Amygdala (tissue), 56 donors: ENCODE measurements at places on chromosomes 5 and 9.

DNA sequence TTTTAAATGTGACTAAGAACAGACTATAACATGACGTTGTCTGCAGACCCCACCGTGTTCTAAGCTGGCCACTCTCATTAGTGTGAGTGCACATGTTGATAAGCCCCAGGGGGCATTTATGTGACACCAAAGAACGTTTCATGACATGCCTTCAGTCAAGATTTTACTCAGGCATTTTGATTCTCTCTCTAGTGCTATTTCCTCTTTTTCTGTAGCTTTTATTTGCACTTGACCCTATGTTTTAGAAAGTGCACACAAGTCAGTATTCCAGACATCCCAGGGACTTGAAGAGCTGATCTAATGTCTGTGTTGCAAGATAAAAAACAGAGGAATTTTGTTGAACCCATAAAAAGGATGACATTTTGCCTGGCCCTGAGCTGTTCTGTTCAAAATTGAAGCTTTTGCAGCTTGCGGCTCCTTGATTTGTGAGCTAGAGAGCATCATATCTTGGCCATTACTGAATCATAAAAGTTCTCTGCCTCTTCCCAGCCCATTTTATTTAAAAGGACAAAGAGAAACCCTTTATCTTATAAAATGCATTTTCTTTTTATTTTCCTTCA lies 80.9 kb upstream of the TYRP1 start:
- DNase-seq: no peak

- no peak for DNase-seq
Observed at GRCh38 chr9:22829236-22829635, 382.6 kb downstream of the DMRTA1 start.

DNA sequence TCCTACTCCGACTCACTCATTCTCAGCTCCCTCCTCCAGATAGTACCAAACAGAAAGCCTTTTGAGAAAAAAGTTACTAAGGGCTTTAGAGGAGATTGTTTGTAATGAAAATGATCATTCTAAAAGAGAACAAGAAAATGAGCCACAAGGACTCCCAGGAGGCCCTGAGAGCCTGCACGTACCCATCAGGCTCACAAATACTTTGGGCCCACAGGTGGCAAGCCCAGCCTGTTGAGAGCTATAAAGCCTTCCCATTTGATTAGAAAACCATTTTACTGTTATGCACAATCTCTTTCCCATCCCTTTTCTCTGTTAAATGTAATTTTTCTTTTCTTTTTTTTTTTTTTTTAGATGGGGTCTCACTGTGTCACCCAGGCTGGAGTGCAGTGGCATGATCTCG lies 136.1 kb downstream of the LHFPL2 start:
- DNase-seq: no peak

DNA sequence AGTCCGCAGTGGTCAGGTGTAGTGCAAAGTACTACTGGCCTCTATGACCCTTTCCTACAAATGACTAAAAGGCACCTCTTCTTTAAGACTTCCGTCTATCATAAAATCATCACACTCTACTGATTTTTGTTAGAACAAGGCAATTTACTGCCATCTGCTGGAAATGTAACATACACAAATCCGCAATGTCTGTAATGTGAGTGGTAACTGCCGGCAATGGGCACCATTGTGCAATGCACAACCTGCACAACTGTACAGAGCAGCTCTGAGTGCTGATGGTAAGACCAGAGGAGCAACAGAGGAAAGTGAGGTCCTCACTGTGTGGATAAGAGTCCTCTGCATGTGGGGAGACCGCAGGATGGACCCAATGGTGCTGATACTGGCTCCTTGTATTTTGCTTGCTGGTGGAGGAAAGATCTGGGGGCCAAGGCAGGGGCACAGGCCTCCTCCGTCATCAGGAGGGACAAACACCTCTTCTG lies 103.7 kb downstream of the ATPSCKMT start:
- no peak for DNase-seq

GRCh38 chr9:131235480-131235851 lies 40.8 kb downstream of the FAM78A start:
- no peak for DNase-seq

DNA sequence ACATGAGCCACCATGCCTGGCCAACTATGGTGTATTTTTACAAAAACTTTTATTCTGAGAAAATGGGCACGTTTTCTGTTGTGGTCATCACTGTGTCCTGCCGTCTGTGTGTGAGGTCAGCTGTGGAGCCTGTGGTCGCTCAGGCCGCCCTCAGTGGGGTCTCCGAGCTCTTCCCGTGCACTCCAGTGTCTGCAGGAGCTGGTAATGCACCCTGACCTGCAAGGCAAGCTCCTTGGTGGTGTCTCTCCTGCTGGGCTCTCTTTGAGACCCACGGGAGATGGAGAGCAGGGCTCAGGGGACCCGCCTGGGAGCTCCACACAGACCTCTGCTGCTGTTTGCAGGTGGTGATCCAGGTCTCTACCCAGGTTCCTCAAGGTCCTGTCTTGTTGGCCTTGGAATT lies 9.6 kb upstream of the AHRR start:
- no peak for DNase-seq

GRCh38 chr9:132002643-132003318 lies 76.9 kb downstream of the MED27 start:
- no peak for DNase-seq

DNA sequence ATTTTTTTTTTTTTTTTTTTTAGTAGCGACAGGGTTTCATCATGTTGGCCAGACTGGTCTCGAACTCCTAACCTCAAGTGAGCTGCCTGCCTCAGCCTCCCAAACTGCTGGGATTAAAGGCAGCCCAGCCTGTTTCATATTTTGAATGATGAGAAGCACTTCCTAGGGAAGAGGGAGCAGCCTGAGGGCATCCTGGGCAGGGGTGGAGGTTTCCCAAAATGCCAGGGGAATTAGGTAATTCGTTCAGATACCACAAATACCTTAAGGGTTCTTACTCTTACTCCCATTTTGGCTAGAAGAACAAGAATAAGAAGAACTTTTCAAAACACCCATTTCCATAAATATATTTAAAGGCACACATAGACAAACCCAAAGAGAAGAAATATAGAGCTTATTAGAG lies 29.5 kb upstream of the RAPGEF1 start:
- DNase-seq: no peak

DNA sequence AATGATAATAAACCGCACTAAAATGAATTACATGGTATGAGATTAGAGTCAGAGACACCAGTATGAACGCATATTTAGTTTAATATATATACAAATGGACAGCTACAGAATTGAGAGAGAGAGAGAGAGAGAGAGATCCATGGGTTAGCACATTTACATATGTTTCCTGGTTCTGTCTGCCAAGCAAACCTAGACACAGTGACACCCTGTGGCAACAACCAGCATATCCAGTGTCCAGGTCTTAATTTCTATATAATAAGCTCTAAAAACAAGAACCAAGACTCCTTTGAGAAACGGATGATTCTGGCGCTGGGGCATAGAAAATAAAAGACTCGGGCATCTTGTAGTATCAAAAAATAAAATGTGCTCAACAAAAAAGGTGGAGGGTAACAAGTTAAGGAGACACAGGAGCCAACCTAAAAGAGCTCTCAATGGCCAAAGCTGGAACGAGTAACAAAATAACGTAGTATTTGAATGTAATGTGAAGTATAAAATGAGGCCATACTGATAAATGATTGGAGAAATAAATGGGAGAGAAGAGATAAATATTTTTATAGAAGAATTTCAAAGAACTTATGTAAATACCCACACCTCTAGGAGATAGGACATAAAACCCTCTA lies 84.5 kb downstream of the RFX3 start:
- no peak for DNase-seq

- DNase-seq: no peak
Observed at GRCh38 chr9:95024097-95024671, 293.3 kb downstream of the FANCC start.

- no peak for DNase-seq
Observed at GRCh38 chr5:14695152-14695551, 30.6 kb downstream of the OTULIN start.

DNA sequence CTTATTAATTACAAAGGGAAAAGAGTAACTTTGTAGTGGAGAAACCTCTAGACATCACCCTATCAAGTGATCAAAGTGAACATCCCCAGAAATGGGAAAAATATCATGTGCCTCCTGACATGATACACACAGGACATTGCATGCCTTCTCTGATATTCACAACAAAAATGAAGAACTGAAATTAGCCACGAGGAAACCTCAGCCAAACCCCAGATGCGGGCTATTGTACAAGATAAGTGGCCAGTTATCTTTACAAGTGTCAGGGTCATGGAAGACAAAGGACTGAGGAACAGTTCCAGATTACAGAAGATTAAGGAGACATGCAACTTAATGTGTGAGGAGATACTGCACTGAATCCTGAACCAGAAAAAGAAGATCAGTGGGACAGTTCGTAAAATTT lies 23.8 kb upstream of the NPM1 start:
- no peak for DNase-seq

- no peak for DNase-seq
Observed at GRCh38 chr5:93874491-93874890, 133.1 kb upstream of the POU5F2 start.

GRCh38 chr9:136527131-136527530 lies 18.7 kb downstream of the NOTCH1 start:
- DNase-seq: no peak

DNA sequence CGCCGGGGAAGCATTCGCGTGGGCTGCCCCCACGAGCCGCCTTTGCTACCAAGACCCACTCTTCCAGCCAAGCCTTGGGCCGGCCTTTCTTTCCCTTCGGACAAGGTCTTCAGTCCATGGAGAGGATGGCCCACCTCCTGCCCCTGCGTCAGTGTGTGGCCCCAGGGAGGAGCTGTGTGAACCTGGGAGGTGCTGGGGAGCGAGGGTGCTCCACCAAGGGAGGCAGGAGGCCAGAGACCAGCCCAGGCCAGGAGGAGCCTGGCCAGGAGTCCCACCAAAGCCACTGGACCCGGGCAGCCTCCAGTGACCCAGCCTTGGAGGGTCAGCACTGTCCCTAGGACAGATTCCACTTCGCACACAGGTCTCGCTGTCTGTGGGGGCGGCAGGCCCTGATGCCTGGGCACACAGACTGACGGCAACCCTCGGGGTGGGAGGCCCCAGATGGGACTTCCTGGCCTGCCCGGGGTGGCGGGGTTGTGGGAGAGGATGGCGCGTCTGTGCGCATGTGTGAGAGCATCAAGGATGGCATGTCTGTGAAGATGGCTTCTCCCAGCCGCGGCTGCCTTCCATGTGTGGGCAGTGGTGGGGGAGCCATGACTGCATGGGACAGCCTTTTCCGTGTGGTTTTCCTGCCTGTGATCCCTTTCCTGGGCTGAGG lies 113.3 kb upstream of the LPCAT1 start:
- no peak for DNase-seq

DNA sequence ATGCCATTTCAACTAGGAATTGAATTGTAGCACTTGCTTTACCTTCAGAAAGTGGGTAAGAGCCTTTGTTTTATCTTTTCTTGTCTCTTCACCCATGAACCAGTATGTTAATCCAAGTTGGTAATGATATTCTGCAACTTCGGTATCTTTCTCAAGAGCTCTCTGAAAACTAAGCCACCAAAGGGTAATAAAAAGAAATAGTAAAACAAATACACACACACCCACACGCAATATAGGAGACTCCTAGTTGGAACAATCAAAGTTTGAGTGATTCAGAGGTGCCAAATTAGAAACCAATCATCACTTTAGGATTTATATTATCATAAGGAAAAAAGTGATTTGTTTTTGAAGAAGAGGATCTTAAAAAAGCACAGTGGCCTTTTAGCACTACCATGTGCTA lies 30.4 kb downstream of the SKIC3 start:
- no peak for DNase-seq

DNA sequence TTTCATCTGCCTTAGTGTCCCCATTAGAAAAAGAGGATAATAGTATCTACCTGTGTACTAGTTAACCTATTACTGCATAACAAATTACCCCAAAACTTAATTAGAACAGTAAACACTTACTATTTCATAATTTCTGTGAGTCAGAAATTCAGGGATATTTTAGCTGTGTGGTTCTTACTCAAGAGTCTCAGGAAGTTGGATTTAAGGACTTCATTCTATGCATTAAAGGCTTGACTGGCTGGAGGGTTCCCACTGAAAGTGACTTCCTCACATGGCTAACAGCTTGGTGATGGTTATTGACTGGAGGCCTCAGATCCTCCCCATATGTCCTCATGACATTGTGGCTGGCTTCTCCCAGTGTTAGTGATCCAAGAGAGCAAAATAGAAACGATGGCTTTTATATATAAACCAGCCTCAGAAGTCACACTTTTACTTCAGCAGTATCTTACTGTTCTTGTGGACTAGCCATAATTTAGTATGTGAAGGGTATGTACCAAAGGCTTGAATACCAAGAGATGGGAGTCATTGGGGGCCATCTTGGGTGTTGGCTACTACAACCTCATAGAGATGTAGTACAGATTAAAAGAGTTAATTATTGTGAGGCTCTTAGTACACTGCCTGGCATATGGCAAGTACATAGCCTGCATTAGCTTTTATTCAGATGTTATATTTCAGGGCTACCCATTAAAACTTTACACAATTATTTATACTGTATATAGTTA lies 9.9 kb downstream of the RAD23B start:
- DNase-seq: no peak

DNA sequence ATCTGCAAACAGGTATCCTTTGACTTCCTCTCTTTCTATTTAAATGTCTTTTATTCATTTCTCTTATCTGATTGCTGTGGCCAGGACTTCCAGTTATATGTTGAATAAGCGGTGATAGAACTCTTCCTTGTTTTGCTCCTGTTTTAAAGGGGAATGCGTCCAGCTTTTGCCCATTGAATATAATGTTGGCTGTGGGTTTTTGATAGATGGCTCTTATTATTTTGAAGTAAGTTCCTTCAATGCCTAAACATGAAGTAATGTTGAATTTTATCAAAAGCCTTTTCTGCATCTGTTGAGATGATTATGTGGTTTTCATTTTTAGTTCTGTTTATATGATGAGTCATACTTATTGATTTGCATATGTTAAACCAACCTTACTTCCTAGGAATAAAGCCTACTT lies 300.5 kb upstream of the CTNND2 start:
- no peak for DNase-seq

DNA sequence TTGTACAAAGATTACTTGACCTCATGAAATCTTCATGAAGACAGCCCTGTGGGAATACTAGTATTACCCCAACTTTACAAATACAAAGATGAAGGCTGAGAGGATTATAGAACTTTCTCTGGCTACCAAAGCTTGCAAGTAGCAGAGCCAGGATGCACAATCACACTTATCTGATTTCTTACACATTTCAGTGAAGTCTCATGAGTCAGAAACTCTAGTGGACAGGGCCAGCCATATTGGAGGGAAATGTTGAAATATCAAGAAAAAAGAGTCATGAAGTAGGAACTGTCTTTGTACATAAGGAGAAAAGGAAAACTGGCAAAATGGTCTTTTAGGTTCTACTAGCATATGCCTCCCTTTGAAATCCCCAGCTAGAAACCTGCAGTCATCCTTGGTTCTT lies 369.6 kb upstream of the WWC1 start:
- no peak for DNase-seq
